ENCODE measurements at places on chromosomes 6 and 20.

DNA sequence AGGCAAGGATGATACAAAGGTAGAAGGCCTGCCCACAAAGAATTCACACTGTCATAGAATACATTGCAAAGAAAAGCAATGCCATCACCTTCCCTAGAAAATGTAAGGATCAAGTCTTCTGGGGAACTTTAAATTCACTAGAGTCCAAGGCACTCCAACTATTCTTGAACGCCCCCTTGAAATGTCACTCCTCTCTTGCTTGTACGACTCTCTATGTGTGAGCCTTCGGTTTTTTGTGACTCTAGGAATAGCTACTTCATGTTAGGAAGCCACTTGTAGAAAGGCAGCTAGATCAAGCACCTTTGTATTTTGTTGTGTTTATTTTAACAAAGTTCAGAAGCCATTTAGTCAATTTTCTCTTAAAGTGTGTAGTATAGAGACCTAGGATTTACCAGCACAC, 159.2 kb upstream of the ARID1B start:
- DNase-seq, result no peak

GRCh38 chr6:156845454-156846155, 68.4 kb downstream of the ARID1B start:
- DNase-seq, result no peak

DNA sequence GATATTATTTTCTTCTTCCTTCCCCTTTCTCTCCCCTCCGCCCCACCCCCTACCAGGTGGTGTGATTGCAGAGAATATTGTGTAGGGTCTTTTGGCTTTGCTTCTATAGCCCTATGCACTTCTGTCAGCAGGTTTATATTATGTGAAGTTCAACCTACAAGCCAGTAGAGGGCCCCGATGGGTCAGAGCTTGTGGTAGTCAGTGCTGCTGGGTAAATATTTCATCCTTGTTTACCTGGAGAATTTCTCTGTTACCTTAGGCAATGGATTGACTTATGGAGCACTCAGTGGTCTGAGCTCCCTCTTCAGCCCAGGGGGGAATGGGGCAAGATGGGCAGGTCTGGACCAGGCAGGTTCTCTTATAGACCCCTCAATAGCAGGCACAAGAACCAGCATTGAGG, 720.9 kb downstream of the GRIK2 start:
- no peak for DNase-seq

- no peak for DNase-seq
These were observed 338 bp downstream of the RWDD1 start for GRCh38 chr6:116571683-116572000.

DNA sequence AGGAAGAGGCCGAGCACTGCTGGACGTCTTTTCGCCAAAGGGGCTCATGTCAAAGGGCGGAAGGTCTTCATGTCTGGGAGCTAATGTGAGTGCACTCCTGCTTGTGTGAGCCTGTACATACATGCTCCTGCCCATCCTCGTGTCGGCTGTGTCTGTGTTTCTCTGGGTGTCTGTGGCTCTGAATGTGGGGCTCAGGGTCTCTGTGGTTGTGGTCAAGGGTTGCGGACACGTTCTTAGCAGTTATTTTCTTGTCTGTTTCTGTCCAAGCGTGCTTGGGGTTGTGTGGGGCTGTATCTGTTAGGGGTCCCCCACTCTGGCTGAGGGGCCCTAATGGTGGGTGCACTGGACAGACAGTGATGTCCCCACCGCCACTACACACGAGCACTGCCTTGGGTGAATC, 2.9 kb downstream of the AVP start:
- DNase-seq, result no peak

GRCh38 chr20:53495398-53496092, 98.1 kb downstream of the ZNF217 start:
- no peak for DNase-seq

DNA sequence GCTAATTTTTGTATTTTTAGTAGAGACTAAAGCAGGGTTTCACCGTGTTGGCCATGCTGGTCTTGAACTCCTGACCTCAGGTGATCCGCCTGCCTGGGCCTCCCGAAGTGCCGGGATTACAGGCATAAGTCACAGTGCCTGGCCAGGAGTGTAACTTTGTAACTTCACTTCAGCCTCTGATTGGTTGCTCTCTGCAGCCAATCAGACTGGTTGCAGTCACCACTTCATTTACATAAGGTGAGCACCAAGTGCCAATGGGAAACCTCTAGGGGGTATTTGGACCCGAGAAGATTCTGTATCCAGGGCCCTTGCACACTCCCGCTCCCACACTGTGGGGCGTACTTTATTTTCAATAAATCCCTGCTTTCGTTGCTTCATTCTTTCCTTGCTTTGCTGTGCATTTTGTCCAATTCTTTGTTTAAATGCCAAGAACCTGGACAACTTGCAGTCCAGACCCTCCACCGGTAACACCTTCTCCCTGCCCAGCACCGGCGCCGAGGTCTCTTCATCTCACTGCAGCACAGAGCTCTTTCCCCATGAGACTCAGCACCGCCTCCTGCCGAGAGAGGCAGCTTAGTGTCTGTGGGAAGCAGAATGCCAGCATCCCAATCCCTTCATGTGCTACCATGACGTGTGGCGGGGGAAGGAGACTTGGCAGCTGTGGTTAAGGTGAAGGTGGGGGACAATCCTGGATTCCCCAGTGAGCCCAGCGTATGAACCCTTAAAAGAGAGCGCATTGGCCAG, 14.0 kb upstream of the MRGBP start:
- no peak for DNase-seq

- no peak for DNase-seq
These were observed 312.6 kb downstream of the CDH4 start for GRCh38 chr20:61564628-61565027.

- no peak for DNase-seq
These were observed at the start of gene TBXT for GRCh38 chr6:166167801-166168615. TBXT (minus strand) TSS chr6:166167851; CDS start chr6:166167591, 260 bp downstream.

- DNase-seq, result peak; percentile 29
These were observed 32.5 kb upstream of the MEI4 start for GRCh38 chr6:77620278-77620882.

GRCh38 chr6:1057490-1058135, 254.3 kb upstream of the FOXQ1 start:
- no peak for DNase-seq

DNA sequence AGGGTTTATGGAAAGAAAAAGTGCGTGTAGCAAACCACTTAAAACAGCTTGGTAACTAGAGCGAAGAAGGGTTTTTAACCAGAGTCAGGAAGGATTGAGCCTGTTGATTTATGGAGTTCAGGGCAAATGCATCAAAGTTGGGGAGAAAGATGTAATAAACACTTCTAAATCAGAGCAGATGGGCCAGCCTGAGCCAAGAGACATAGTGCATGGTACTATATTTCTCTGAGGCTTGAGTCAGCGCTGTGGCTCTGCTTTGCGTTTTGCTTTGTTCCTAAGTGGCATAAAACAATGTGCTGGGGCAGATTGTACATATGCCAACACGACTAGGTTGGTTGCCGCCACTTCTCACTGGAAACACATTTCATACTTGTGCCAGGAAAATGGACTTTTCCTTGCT, 111.3 kb downstream of the BCKDHB start:
- no peak for DNase-seq

DNA sequence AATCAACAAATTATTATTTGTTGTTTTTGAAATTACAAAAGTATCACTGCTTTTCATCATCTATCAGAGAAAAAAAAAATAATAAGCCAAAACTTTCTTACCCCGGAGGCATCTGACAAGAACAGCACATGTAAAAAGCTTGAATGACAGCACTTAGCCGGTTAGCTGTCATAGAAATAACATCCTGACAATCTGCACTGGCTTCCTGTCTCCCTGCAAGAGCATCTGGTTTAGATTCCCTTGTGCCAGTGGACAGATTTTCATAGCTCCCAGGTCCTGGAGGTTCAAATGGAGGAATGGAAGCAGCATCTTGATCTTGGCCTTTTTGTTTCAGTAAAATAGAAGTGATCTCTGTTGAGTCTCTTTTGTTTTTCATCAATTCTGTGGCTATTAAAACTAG, 74.8 kb downstream of the HACE1 start:
- no peak for DNase-seq

GRCh38 chr6:158009114-158009891, 27.6 kb downstream of the SYNJ2 start:
- DNase-seq, result peak; percentile 29

- no peak for DNase-seq
These were observed 101.3 kb downstream of the REV3L start for GRCh38 chr6:111381728-111382127.

- DNase-seq, result no peak
These were observed 435.2 kb upstream of the CHD6 start for GRCh38 chr20:42053350-42053749.

DNA sequence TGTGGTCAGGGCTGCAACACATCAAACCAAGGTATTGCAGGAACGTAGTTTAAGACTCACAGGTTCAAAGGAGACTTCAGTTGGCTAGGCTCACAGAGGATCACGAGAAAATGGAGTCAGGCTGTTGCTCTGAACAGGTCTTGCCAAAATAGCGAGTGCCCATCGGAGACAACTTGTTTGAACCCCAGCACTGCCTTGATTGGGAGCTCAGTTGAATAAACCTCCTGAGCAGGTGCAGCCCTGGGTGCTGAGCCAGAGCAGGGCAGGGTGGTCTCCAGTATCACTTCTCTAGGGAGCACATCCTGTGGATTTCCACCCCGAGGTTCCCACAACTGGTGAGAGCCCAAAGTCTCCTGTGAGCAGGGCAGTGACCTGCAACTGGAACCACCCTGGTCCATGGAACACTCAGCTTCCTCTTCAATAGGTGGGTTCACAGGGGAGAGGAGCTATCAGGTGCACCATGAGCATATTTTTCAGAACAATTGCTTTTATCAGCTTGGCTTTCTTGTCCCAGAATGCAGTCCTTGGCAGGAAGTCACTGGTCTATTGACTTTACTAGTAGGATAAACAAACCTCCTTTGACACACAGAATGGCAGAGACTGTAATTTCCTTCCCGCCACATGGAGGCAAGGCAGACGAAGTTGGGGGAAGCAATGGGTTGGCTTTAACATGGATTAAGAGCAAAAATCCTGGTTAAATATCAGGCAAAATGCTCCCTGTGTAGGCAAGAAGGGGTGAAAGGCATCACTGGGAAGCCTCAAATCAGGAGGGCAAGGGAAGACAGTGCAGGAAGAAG, 267.7 kb upstream of the FOXQ1 start:
- no peak for DNase-seq
